ENCODE measurements at places on chromosomes 5 and 9.

DNA sequence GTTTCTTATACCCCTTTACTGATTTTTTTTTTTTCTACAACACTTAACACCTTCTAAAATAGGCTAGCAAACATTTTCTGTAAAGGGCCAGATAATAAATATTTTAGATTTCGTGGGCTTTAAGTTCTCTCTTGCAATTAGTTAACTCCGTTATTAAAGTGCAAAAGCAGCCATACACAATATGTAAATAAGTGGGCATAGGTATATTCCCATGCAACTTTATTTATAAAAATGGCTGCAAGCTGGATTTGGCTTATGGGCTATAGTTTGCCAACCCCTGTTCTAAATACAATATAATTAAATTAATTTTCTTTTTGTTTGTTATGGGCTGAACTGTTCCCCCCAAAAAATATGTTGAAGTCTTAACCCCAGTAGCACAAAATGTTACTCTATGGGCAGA lies 10.8 kb downstream of the IL6ST start:
- no peak for DNase-seq

GRCh38 chr9:116154334-116154975 lies 864 bp downstream of the PAPPA start:
- no peak for DNase-seq

DNA sequence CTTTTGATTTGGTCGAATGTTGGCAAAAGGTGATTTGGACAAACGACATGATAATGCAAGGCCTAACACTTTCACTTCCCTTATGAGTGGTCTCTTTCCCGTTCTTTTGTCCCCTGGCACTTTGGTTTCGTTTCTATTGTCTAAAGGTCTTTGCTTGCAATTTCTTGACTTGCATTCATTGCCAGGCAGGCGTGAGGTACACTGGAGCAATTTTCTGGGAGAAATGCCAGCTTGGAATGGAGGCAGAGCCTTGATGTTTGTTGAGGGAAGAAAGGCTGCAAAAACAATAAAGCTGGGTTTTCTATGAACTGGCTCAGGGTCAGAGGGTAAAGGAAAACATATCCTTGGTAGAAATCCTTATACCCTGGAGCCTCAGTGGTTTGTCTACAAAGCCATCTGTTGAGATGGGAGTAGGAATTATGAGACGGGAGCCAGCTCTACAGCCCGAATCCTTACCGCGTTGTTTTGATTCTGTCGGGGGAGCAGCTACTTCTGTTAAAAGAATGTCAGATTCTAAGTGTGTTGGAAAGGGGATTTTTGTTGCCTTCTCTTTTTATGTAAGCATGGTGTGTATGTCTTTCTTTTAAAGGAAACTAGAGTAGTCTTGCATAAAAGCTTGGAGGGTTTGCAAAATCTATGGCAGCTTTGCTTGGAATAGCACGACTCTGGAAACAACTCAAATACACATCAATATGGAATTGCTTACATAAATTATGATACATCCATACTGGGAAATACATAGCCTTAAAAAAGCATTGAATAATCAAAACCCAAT lies 158.9 kb downstream of the RMI1 start:
- no peak for DNase-seq

GRCh38 chr9:89732295-89732938 lies 127.6 kb downstream of the GADD45G start:
- DNase-seq = no peak

DNA sequence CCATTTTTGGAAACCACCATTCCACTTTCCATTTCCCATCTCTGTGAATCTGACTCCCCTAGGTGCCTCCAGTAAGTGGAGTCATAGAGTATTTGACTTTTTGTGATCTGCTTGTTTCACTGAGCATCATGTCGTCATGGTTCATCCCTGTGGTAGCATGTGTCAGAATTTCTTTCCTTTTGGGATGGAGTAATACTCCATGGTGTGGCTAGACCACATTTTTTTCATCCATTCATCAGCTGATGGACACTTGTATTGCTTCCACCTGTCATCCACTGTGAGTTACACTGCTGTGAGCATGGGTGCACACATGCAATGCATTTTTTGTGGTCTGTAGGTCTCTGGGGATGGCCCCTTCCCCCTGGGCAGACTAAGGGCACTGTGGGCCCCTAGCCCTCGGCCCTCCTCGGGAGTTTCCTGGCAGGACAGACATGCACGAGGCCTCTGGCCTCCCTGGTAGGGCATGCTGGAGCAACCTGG lies 115.9 kb downstream of the GADD45G start:
- no peak for DNase-seq

DNA sequence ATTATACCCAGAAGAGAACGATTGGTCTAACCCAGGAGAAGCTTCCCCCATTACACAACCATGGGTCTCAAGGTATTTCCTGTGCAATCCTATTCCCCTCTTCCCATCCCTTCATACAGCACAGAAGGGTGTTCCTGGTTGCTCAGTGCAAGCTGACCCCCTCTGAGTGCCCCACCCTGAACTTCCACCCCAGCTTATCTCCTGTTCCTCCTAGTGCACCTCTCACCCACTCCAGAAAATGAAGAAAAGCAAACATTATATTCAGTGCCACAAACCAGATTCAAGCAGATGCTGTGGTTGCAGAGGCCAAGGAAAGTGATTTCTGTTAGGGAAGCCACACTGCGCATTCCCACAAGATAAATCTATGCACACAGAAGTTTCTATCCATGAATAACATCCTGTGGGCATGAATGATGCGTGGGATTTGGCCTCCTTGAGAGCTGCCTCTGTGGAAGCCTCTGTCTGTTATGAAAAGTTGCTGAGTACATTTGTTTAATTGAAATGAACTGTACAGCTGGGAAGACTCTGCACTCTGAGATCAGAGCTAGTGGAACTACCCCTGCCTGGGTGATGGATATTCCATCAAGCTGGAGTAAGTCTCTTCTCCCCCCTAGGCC lies 2.2 kb upstream of the OR2S2 start:
- no peak for DNase-seq

GRCh38 chr5:14705556-14705955 lies 41.0 kb downstream of the OTULIN start:
- no peak for DNase-seq

DNA sequence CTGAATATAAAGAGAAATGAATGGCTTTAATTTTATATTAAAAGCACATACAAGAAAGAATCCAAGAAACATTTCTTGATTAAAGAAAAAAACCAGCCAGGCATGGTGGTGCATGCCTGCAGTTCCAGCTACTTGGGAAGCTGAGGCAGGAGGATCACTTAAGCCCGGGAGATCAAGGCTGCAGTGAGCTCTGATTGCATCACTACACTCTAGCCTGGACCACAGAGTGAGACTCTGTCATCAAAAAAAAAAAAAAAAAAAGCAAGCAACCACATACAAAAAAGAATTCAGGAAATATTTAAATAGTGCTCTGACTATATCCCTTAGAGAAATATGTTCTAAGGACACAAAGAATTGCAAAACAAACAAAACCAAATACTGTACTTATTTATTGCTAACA lies 2.5 kb upstream of the PLAC8L1 start:
- no peak for DNase-seq

DNA sequence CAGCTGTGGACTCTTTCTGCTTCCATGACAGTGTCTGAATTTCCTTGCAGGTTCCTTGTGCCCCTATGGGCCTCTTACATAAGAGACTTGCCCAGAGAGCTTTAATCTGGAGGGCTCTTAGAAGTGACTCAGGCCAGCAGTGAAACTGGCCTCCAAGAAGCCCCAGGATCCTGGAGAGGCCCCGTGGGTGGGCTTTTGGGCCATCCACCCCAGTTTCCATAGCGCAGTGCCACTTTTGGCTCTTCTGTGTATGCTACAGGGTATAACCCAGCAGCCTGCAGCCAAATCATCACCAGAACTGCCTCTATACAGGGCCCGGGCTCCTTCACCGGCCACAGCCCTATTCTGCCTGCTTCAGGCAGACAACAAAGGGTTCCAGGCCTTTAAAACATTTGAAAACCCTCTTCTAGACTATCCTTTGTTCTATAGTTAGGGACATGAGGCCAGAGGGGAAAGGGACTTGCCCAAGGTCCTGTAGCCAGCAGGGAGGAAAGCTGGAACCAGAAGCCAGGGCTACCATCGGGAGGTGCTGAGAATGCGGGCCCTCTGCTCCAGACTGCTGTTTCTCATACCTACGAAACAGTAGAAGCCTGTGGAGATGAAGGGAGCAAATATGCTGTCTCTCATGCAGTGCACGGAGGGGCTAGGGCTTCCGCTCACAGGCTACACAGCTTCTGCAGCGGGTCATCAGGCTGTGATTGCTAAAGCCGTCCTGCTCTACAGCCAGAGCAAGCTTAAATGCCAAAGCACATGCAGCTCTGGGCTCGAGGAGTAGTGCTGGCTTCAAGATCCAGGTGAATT lies 18.0 kb downstream of the SH3PXD2B start:
- DNase-seq = no peak

- DNase-seq = no peak
These were observed 35.4 kb downstream of the MAN2A1 start for GRCh38 chr5:109725135-109725534.

DNA sequence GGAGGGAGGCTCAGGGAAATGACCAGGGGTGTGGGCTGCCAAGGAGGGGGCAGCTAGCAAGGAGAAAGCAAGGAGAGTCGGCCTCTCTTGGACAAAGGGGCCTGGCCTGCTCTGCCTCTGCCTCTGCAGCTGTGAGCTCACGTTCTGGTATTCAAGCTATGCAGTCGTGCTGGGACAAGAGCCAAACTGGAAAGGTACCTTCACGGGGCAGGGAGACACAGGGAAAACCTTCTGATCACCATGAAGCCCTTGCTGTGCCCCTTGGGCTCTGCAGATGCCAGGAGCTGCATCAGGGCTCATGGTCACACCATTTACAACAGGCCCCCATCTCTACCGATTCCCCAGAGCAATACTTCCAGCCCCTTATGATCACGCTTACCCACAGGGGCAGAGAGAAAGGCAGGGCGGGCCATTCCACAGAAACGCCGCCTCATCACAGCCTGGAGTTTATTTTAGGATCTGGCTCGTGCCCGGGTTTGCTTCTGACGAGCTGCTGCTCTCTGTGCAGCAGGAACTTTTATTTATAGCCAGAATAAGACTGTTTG lies 63.2 kb downstream of the PRRT1B start:
- DNase-seq = no peak

GRCh38 chr9:114108016-114108833 lies 9.1 kb upstream of the KIF12 start:
- DNase-seq = peak; percentile 4

DNA sequence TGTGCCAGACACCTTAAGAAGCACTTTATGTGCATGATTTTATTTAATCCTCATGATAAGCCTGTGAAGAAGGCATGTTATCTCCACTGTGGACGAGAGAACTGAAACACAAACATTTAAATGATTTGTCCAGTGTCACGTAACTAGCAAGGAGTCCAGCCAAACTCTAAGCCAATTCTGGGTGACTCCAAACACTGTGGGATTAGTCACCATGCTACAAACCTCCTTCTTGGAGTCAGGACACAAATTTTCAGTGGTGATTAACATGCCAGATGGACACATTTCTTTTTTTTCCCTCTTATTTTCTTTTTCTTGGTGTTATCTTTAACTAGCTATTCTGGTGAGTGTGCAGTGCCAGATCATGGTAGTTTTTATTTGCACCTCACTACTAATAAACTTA lies 316.8 kb downstream of the NDUFS4 start:
- no peak for DNase-seq

GRCh38 chr5:130963798-130964197 lies 201.3 kb downstream of the HINT1 start:
- no peak for DNase-seq

- DNase-seq = no peak
These were observed 14.2 kb downstream of the LPCAT1 start for GRCh38 chr5:1509346-1510085.

GRCh38 chr9:112969730-112970129 lies 42.3 kb downstream of the ZNF883 start:
- no peak for DNase-seq

DNA sequence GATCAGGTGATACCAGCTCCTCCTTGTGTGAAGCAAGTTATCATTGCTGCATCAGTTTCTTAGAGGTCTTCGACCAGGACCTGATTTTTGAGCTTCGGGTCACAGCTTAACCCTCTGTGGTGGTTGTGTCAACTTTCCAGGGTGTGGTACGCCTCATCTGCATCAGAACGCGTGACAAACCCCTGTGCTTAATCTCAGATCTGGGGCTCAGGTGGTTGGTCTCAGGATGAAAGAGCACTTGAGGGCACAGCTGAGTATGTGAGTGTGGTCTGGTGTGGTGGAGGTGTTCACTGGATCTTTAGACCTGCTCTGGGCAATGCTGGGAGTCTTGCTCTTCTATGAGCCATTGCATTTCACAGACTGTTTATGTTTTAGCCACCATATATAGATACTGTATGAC lies 64.1 kb downstream of the OSTF1 start:
- peak; percentile 28 for DNase-seq

- DNase-seq = no peak
These were observed 343.4 kb upstream of the CDH6 start for GRCh38 chr5:30849931-30850710.

DNA sequence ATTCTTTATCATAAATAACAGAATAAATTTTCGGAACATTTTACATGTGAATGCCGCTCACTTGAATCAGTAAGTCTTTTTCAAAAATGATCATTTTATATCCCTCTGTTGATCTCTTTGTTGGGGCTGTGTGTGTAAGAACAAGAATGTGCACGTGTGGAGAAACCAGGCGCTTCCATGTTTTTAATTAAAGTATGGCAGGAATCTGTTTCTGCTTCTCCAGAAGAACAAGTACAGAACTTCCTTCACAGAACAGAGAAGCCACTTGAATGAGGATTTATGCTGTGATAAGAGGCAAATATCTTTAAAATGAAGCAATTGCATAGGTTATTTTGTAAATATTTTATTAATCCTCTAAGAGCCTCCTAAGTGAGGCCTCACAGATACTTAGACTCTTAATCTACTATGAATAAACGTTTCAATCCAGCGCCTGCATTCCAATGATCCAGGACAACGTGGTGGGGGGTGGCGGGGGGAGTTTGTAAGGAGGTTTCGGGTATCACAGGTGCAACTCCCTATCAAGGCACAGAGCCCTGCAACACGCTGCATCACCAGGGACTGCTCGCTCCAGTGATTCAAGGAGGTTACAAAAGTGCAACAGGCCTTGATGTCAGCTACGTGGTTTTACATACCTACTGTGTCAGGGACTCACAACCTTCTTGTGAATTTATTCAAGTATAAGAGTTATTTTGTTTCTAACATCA lies 409.2 kb downstream of the BNC2 start:
- no peak for DNase-seq

GRCh38 chr9:135667463-135668001 lies 4.4 kb downstream of the LCN9 start:
- DNase-seq = no peak

DNA sequence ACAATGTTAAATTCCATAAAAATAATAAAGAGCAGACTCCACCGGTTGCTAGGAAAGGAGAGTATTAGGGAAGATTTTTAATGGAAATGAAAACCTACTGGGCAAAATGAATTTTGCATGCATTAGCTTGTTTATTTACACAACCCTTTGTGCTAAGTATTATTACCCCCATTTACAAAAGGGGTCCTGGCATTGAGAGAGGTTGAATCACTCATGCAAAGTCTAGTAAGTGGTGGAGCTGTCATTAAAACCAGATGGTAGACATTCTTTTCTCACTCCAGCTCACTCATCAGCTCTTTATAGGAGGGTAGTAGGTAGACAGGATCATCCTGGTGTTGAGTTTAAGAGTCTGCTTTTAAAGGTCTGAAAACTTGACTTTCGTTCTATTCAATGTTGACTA lies 395.1 kb downstream of the PLK2 start:
- no peak for DNase-seq
